ENCODE measurements at places on chromosomes 11 and 22.

DNA sequence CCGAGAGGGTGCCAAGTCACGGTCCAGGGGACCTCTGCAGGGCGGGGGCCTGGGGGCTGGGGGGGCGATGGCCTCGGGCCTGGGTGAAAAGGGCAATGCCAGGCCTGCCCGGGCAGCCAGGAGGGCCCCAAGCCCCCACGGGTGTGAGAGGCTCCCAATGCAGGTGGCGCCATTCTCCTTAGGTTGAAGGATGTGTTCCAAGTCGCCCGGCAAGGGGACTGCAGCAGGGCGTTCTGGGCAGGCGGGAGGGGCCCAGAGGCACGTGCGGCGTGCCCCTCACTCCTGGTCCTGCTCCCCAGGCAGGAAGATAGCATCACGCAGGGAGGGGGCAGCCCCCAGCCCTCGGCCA, 730 bp upstream of the TNNI2 start:
- DNase-seq, result no peak

GRCh38 chr22:26097840-26098239, 71.4 kb upstream of the SEZ6L start:
- DNase-seq, result no peak

GRCh38 chr22:46507451-46508425, 29.7 kb downstream of the CELSR1 start:
- no peak for DNase-seq

- DNase-seq, result no peak
Observed at GRCh38 chr22:45262195-45262930, 21.7 kb upstream of the KIAA0930 start.

- DNase-seq, result no peak
Observed at GRCh38 chr11:105111145-105111944, 28.2 kb downstream of the CARD18 start.

- DNase-seq, result no peak
Observed at GRCh38 chr11:75527938-75528735, 2.4 kb upstream of the GDPD5 start.

- DNase-seq, result no peak
Observed at GRCh38 chr11:108754901-108755625, 90.2 kb downstream of the DDX10 start.

DNA sequence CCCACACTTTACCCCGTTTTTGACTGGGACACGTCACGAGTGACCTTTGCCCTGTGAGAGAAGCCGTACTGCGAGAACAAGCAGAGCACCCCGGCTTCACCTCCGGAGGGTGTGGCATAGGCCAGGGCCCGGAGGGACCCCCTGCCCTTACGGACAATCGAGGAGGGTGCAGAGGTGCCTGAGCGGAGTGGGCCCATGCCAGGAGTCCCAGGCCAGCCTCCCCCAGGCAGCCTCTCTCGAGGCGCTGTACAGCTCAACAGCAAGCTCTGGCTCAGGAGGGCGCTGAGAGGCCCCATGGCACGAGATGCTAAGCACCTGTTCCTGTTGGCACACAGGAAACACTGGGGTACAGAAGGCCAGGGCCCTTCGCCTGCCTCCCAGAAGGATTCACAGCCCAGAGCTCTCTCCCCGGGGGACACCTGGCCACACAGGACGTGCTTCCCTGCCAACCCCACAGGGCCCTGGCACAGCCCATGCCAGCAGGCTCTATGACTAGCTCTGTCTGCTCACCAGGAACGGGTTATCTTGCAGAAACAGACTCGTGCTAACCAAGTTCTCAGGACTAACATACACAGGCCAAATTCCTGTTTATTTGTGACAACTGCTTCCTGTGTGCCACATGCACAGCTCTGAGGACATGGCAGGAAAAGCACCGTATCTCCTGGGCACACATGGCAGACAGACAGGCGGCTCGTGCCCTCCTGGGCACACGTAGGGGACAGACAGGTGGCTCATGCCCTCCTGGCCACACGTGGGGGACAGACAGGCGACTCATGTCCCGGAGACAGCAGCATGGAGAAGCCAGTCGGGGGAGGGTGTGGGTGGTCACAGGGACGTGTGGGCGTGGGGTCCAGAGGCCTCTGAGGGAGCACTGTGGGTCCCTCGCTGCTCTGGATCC, 11.6 kb downstream of the TOLLIP start:
- DNase-seq, result peak; percentile 6

- DNase-seq, result no peak
Observed at GRCh38 chr11:64291262-64291751, at the start of gene KCNK4. TSS of gene KCNK4 (plus strand) at chr11:64291302. CDS start at chr11:64293019, 1,717 bp downstream.

DNA sequence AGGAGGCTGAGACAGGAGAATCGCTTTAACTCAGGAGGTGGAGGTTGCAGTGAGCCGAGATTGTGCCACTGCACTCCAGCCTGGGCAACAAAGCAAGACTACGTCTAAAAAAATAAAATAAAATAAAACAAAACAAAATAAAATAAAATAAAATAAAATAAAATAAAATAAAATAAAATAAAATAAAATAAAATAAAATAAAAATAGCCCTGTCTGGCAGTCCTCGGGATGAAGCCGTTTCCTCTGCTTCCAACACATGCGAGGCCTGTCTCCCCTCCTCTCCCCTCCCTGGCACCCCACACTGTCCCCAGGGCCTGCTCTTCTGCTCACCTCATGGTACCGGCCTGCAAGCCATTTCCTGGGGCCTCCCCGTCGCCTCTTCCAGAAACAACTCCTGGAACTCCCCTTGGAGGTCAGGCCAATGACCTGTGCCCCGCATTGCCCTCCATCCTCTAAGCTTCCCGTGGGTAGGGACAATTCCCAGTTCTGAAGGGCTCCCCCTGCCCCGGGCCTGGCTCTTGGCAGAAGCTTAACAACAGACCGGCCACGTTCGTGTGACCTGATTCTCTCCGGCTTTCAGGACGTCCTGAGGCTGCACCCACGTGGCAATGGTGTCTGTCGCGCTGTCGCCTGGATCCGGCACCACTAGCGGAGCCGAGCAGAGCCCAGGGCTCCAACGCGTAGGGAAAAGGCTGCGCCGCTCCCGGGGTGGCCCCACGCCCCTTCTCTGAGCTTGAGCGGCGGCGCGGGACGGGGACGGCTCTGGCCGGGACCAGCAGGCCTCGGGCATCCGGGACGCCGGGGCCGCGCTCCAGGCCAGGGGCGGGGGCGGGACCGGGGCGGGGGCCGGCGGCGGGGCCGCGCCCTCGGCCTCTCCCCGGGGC, 456 bp upstream of the PARVB start:
- peak; percentile 37 for DNase-seq

- DNase-seq, result no peak
Observed at GRCh38 chr11:104090767-104091166, 54.3 kb downstream of the DDI1 start.

GRCh38 chr22:25045159-25045558, 92.6 kb downstream of the KIAA1671 start:
- no peak for DNase-seq

- DNase-seq, result no peak
Observed at GRCh38 chr11:18523084-18523483, 3.7 kb downstream of the TSG101 start.

GRCh38 chr11:77065878-77066228, 918 bp upstream of the CAPN5 start:
- no peak for DNase-seq

DNA sequence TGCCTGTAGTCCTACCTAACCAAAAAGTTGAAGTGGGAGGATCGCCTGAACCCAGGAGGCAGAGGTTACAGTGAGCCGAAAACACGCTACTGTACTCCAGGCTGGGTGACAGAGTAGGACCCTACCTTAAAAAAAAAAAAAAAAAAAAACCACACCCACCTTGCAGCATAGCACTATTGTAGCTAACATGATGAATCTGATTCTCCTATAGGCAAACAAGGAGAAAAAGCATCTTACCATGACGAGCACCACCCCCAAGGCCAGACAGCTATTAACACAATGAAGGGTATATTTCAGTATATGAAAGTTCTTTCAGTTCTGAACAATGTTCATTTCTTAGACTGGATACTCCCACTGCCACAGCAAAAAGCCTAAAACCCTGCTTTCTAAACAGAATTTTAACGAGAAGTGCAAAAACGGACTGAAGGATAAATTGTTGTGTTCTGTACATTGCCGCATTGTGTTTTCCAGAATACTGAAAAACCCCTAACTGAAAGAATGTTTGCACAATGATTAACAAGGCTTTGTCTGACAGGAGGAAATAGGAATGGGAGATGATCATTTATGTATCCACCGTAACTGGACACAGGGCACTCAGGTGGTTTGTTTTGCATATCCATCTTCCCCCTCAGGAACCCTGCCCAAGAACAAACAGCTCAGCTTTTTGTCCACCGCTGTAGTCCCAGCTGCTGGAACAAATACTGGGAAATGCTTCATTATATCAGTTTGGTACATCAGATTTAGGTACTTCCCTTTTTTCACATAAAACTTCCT, 8.9 kb downstream of the PISD start:
- DNase-seq, result no peak

- DNase-seq, result no peak
Observed at GRCh38 chr11:40417627-40418026, 1041.8 kb downstream of the LRRC4C start.

DNA sequence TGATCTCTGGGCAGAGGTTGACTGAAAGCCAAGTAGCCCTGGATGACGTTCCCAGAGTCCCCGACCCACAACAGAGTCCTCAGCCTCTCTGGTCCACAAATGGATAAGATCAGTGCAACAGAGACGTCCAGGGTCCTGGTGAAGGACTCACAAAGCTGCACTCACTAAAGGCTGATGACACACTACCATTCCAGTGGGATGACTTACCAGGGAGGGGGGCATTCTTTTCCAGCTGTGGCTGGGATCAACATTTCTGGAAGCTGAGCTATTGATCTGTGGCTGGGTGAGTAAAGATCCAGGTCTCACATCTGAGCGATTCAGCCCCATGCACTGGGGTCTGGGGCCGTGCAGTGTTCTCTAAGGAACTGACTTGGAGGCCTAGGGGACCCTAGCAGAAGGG, 296.2 kb downstream of the NTM start:
- no peak for DNase-seq

- DNase-seq, result peak; percentile 64
Observed at GRCh38 chr11:86672007-86672621, at the start of gene ME3. TSS of gene ME3 (minus strand) at chr11:86672616.

DNA sequence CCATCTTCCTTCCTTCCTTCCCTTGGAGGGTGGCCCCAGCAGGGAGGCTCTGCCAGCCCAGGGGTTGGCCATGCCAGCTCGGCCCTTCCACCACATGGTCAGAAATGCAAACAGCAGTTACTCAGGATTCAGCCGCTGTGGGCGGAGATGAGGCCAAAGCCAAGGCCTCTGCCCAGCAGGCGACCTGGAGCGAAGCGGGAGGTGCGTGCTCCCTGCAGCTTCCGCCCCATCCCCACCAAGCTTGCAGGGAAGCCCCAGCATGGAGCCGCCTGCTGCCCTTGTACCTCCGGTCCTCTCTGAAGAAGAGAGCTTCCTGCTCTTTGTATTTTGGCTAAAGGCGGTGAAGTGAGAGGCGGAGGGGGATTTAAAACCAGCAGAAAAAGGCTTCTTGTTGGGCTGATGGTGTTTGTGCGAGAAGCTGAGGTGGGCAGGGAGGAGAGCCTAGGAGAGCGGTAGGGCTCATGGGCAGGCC, 50.4 kb downstream of the ANO1 start:
- DNase-seq, result peak; percentile 48

DNA sequence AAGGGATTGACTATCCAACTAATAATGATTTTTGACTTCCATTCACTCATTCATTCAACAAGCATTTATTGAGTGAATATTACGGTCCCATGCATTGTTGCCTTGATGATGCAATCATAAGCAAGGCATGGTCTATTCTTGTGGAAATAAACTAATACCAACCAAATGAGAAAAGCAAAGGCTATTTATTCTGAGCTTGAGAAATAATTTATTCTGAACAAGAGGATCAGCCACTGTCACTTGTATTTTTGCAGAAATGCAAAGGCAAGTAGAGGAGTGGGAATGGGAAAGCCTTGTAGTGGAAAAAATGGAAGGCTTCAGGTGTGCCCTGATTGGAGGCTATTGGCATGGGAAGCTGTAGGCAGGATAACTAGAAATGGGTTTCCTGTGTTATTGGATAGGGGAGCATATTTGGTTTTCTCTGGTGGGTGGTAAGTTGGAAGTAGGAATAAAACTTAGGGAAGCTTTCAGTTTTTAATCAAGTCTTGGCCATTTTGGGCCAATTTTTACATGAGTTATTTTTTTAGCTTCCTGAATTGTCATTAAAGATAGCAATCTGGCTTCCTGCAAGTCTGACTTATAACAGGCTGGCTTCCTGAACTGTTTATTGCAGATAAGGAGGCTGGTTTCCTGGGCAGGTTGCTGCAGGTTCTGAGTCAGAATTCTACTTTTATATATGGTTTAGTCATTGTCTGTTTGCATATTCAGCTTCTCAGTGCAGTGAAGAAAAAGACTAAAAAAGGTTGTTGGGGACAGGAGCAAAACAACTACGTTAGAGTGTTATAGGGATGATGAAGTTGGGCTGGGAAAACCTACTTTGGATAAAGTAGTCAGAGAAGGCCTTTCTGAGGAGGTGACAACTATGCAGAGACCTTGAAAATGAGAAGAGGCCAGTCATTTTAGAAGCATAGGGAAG, 106.7 kb downstream of the APIP start:
- DNase-seq, result peak; percentile 94

DNA sequence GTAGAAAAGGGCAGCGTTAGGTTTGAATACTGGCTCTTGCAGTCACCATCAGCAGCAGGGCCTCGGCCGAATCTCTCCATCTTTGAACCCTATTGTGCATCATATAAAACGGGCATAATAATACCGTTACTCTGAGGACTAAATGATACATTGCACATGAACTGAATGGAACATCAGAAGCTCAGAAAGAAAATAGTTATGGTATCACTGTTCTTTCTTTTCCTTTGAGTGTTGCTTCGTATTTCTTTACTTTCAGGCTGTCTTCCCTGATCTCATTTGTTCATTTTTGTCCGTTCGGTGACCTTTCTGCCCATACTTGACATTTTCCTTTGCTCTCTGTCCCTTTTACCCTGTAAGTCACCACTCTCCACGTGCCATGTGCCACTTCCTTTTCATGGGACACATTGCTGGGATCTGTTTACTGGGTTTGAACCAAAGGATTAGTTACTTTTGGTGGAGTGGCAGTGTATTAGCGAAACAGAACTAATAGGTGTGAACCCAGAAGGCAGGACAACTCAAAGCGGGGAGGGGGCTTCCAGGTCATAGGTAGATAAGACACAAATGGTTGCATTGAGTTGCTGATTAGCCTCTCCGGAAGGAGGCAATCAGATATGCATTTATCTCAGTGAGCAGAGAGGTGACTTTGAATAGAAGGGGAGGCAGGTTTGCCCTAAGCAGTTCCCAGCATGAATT, 717 bp upstream of the ZNF202 start:
- DNase-seq, result peak; percentile 7

GRCh38 chr11:132158091-132158490, 787.7 kb downstream of the NTM start:
- no peak for DNase-seq

- DNase-seq, result no peak
Observed at GRCh38 chr22:29044657-29045176, 16.9 kb downstream of the C22orf31 start.

GRCh38 chr11:73325036-73325981, 17.2 kb downstream of the ARHGEF17 start:
- DNase-seq, result no peak

- DNase-seq, result no peak
Observed at GRCh38 chr22:25697181-25697664, 44.8 kb upstream of the MYO18B start.

DNA sequence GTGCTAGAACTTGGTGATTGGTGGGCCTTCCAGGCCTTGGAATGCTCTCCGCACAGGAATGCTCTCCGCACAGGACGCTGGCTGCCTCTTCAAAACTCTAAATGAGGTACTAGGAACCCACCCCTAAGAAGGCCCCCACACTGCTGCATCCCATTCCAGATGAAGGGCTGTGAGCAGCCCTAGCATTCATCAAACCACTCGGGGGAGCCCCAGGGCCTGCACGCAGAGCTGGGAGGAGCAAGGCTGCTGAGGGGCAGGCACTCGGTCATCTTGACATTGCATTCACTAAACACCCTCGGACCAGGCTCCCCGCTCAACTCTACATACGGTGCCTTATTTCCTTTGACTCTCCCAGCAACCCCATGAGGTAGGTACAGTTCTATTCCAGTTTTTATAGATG, 49.2 kb upstream of the EMID1 start:
- DNase-seq, result no peak

Data from kidney capillary endothelial cell (primary cell).